ENCODE measurements at places on chromosomes 4 and X.
A peak's percentile ranks its signal among the peaks of the same experiment; 100 is the strongest.

DNA sequence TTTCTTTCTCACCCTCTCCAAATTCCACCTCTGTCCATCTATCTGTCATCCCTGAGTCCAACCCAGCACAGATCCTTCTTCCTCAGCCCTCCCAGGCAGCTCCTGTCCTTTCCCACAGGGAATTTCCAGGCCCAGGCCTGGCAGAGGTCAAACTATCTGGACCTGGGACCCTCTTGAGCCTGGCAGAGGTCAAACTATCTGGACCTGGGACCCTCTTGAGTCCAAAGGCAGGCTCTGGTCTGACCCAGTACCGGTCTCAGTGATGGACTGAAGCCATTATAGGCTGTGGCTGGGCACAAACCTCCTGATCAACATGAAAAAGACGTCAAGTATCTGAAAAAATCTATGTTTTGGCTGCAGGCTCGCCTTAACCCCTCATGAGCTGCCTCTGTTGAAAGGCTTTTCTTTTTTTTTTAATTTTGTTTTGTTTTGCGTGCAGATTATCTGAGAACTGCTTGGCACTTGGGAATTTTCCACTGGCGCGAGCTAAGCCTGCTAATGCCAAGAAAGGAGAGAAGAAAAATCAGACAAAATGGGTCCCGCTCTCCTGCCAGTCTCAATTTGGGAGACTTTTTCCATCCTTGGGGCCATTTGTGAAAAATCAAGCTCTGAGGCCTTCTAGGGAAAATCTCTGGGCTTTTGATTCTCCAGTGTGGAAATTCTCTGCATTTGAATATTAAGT, 31.2 kb downstream of the MSX1 start:
- no peak for DNase-seq

GRCh38 chr4:147689067-147689466, 5.1 kb upstream of the PRMT9 start:
- DNase-seq = no peak

DNA sequence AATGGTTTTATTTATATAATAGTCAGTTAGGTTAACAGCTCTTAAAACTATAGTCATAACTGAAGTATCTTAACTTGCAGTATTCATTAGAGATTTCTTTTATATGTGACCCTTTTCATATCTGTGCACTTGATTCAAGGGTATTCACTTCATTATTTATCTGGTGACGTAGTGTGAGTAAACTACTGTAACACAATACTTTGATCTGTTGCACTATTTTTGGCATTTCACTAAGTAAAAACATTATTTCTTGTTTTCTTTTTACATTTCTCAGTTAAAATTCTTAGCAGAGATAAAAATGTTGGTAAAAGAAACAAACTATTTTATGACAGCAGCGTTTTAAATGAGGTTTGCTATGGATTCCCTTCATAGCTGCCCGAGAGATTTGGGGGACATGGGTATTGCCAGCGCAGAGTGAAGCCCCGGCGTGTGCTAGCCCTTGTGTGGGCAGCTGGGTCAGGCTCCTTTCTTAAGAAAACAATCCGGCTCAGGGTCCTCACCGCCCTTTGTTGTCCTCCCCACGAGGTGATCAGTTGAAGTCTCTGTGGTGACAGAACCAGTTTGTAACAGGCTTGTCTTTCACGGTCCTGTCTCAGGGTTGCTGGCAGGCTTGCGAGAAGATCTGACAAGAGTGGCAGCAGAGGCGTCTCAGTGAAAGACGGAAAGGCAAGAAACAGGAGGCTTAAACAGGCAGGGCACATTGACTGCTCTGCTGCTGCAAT, 293.4 kb downstream of the BMPR1B start:
- DNase-seq = no peak

- no peak for DNase-seq
Measured at GRCh38 chr4:31784558-31784957, 1064.4 kb downstream of the PCDH7 start.

GRCh38 chr4:150079081-150079581, 886 bp downstream of the DCLK2 start:
- DNase-seq = no peak

- DNase-seq = no peak
Measured at GRCh38 chr4:150994721-150995120, 20.4 kb downstream of the LRBA start.

DNA sequence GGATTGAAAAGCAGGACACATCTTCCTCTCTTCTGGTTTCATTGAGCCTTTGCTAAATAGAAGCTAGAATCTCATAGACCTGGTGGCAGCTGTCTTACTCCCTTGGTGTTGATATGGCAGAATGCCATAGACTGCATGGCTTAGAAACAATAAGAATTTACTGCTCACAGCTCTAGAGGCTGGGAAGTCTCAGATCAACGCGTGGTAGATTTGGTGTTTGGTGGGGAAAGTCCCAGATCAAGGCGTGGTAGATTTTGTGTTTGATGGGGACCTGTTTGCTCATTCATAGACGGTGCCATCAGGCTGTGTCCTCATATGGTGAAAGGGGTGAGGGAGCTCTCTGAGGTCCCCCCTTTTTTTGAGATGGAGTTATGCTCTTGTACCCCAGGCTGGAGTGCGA, 57.6 kb upstream of the PPP2R3B start:
- no peak for DNase-seq

- peak; percentile 40 for DNase-seq
Measured at GRCh38 chrX:22192419-22193060, 80.2 kb upstream of the CBLL2 start.
